NCI-H526 (cell line): ENCODE measurements at places on chromosomes 5 and 9.

DNA sequence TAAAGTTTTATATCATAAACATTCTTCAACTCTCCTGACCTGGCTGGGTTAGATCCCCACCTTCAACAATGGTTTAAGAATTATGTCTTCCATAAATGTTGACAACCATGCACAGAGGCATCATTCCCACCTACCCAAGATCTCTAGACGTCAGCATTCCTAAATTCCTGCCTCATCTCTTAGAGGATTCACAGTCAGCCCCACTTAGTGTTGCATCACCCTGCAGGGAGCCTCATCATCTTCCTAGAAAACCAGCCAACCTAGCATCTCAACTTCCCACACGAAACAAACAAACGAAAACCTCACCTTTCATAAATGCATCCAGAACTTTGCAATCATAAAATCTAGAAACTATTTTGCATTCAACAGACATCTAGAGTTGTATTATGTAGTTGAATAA is 816.1 kb upstream of the C9orf72 start:
- no peak for DNase-seq

DNA sequence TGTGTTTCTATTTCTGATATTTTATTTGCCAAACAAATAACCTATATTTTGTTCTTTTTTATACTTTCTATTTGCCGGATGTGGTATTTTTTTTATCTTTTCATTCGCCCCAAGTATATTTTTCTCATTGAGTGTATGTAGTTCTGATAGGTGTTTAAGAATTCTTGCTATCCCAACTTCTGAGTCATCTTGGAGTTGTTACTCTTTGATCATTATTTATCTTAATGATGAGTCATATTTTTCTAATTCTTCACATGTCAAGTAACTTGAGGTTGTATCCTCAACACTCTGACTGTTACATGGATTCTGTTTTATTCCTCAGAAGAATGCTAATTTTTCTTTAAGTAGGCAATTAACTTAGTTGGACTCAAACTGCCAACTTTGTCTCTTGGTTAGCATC is 498.1 kb downstream of the TLE1 start:
- DNase-seq, result no peak

- DNase-seq, result peak; percentile 89
These were observed 13.8 kb downstream of the ICE1 start for GRCh38 chr5:5436203-5436760.

DNA sequence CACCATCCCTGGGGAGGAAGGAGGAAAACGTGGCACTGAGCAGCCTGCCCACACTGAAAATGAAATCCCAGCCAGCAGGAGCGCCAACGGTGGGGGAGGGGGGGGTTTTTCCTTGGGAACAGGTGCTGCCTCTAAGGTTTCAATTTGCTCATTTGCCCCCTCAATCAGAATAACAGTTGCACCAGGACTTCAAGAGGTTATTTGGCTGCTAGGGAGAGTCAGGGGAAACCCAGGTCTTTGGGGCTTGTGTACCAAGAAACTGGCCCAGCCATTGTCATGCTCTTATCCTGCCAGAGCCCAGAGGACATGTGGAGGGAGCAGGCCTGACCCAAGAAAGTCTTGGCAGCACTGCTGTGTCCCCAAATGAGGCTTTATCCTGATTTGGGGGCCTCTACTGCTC is 66.5 kb downstream of the NDFIP1 start:
- DNase-seq, result no peak

DNA sequence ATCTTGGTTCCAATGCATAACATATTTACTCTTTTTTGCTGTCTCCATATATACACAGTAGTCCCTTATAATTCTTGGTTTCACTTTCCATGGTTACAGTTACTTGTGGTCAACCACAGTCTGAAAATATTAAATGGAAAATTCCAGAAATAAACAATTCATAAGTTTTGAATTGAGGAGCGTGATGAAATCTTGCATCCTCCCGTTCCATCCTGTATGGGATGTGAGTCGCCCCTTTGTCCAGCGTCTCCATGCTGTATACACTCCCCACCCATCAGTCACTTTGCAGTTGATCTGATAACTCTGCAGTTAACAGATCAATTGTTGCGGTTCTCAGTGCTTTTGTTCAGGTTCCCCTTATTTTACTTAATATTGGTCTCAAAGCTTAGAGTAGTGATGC is 11.5 kb upstream of the FAF2 start:
- DNase-seq, result no peak

DNA sequence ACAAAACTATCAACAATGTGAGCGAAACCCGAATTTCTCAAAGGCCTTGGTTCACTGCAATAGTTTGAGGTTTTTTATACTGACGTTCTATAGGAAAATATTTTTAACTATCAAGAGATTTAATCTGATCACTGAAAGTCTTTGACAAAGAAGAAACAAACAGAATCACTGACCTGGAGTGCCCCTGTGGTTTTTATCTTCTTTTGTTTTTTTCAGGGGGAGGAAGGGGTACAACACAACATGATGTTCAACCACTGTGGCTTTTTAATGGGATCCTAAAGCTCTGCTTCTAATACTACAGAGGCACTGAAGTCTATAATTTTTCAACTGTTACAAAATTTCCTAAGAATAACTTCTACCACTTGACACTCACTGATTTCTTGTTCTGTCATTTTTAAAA is 185.9 kb downstream of the AP3B1 start:
- DNase-seq, result no peak

DNA sequence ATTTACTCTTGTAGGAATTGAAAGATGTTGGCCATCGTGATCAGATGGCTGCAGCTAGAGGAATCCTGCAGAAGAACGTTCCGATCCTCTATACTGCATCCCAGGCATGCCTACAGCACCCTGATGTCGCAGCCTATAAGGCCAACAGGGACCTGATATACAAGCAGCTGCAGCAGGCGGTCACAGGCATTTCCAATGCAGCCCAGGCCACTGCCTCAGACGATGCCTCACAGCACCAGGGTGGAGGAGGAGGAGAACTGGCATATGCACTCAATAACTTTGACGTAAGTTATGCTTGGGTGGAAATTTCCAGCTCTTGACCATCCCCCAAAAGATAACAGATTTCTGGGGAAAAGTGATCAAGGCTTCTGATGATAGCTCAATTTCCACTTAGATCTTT is 50.6 kb downstream of the LRRTM2 start:
- DNase-seq, result no peak

- no peak for DNase-seq
These were observed 508.6 kb downstream of the TAF11L14 start for GRCh38 chr5:18142831-18143230.

GRCh38 chr5:35939639-35940038 is 1.2 kb upstream of the CAPSL start:
- no peak for DNase-seq

DNA sequence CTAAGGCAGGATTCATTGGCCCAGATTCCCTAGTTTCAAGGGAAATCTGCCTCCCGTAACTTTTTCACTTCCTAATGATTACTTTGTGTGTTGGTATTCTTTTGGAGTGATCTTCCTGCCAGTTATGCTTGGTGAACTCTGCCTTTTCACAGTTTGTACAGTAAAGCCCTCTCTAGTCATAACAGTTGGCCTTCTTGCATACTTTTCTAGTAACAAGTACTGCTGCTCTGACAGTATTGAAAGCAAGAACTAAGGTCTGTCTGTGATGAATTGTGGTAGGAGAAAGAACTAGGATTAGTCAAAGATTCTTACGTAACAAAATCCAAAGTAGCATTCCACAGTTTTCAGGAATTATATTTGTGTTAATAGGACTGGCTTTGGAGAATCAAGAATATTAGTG is 1457.2 kb upstream of the WWC1 start:
- DNase-seq, result no peak

DNA sequence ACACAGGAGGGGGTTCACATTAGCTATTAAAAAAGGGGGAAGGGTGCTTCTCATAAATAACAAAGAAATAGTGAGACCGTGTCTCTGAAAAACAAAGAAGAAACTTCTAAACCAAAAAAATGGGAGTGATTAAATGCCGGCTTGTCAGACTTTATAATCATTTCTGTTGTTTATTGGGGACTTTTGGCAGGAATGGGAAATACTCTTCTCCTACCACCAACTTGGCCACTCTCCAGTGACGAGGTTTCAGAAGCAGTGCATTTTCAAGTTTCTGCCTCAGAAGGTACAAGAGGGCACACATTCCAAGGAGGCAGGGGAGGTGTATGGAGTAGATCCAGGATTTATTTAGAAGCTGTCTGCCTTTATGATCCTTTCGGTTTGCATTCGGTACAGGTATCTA is 46.2 kb downstream of the LIX1 start:
- no peak for DNase-seq

- DNase-seq, result no peak
These were observed 30.8 kb upstream of the ACOT12 start for GRCh38 chr5:81424728-81425127.

DNA sequence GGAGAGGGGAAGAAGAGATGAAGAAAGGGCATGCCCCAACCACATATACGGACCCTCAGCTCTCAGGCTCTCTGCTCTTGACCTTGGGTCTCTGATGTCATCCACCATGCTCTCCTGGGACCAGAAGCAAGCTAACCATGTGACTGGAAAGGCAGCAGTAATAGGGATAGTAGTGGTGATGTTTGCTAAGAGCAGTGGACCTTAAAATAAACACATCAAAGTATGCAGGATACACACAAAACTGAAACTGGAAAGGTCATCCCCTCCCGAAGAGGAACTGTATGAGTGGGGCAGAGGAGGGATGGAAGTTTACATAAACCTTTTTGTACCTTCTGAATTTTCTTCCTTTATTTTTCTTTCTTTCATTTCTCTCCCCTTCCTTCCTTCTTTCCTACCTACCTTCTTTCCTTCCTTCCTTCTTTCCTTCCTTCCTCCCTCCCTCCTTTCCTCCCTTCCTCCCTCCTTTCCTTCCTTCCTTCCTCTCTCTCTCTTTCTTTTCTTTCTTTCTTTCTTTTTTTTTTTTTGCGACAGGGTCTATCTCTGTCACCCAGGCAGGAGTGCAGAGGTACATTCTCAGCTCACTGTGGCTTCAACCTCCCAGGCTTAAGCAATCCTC is 8.1 kb upstream of the PTPN3 start:
- peak; percentile 55 for DNase-seq

- DNase-seq, result no peak
These were observed 175.7 kb downstream of the SAXO1 start for GRCh38 chr9:18857334-18857733.

DNA sequence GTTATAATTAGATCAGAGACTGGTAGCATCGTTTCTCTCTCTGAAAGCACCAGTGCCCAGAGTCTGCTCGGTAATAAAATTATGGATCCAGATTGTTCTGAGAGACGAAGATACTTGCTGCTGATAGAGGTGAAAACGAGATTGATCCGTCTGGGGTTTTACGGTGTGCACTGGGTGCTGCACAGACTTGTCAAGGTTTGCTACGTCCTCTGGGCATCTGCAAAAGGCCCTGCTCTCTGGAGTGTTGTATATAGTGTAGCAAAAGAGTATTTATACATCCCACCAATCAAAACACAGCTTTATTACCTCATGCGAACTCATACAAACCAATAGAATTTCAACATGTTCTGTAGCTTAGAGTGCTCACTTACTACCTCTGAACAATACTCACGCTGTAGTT is 219.3 kb downstream of the PBX3 start:
- DNase-seq, result no peak

DNA sequence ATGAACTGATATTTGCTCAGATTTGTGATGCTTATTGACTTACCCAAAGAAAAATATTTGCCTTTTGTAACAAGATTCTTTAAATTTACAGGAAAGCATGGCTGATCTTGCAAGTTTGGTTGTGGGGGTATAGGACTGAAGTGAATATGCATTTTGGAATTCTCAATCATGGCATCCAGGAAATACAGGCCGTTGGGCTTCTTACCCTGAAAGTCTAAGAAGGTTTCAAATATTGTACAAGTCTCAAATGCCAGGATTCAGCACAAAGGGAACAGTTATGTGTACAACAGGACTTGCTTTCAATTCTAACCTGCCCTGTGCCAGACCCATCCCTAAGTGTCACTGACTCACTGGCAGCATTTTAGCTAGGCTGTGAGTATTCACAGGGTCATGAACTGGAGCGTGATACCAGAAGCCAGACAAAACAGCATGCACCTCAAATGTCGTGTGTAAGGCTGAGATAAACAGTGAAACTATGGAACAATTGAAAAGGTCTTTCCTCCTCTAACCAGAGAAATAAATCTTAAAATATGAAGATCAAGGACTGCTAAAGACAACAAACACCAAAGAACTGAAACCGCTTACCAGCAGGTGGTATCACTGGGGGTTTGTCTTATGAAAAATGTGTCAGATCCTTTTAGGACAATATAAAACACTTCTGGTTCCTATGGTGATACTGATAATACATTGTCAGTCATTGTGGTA is 168.6 kb upstream of the RGMB start:
- no peak for DNase-seq
